Heart left ventricle (tissue), 16 donors: ENCODE measurements at places on chromosomes 2 and 18. TPM values are rescaled to one million over a fixed set of nuclear protein-coding genes. Genes with fewer than 3 reads are reported as not detected.

GRCh38 chr2:218091746-218092145 is 22.7 kb downstream of the RUFY4 start:
- DNase-seq: no peak

Gene MALL
- total RNA-seq: 13.0 TPM

DNA sequence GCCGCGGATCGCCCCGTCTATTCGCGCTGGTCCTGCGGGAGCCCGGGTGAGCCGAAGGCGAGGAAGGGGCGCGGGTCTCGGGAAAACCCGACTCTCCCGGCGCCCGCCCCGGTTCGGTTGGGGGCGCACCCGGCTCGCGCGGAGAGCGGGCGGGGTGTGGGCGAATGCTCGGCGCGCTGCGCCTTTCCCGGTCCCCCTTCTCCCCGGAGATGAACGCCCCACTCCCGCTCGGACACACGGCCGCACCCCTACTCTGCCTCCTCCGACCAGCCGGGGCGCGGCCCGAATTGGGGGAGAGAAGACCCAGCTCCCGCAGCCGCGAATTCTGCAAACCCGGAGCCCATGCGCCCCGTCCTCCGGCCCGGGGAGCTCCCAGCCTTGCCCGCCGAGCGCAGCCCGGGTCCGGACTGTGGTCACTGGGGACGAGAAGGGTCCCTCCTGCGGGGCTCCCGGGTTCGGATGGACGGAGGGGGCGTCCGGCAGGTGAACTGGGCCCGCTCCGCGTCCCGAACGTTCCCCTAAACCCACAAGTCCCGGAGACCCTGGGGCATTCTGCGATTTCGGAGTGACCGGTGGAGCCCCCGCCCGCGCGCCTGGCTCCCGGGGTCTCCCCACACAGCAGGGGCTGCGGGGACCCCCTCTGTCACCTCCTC is 734 bp downstream of the KCNG2 start:
- peak; percentile 64 for DNase-seq

GRCh38 chr2:212640428-212640827 is 101.8 kb upstream of the ERBB4 start:
- DNase-seq: no peak

- no peak for DNase-seq
Measured at GRCh38 chr2:232410238-232410900, 3.7 kb downstream of the ALPG start.

Gene ITGB6
- 0.36 TPM for total RNA-seq

GRCh38 chr2:168198476-168199207 is 48.8 kb downstream of the STK39 start:
- DNase-seq: no peak

- DNase-seq: no peak
Measured at GRCh38 chr2:171512683-171513195, 9.5 kb upstream of the CYBRD1 start.

DNA sequence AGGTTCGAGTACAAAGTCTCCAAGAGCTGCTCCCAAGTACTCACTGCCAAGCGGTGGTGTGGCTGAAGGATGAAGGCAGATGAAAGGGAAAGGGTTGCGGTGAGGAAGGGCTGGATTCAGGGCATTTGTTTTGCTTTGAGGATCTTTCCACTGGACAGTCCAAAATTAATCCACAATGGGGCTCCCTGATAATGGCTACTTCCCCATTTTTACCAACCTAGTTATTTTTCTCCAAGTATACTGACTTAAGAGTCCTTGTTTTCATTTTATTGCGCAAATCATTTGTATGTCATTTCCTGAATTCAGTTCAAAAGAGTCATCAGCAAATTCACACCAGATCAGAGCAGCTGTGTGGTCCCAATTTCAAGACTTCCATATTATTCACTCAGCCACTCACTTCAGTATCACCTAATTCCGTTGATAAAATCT is 464 bp upstream of the SESTD1 start:
- no peak for DNase-seq

GRCh38 chr18:35026407-35027061 is 14.7 kb upstream of the MAPRE2 start:
- DNase-seq: no peak

DNA sequence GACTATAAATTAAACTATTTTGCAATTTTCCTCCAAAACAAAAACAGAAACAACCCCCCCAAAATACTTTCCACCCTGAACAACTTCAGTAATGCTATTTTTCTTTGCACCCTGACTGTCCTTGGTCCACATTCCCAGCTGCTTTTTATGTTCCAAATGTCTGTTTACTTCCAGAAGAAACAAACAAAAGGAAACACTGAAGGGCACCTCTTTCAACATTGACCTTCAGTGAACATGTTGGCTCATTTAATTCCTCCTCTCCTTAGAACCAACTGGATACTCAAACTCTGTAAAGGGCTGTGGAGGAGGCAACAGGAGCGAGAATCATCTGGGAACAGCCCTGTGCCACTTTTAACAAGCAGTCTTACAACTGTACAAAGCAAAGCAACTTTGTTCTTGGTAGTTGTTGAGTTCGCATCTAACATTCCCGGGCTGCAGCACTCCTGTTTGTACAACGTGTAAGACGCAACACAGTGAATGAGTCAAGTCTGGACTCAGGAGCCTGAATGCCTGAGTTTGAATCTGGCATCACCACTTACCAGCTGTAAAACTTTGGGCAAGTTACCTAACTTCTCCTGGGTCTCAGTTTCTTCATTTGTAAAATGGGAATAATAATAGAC is 111.4 kb upstream of the GATA6 start:
- no peak for DNase-seq

GRCh38 chr2:100417711-100418124 is 250 bp upstream of the CHST10 start:
- no peak for DNase-seq

Gene MROH2A
- total RNA-seq: not detected

DNA sequence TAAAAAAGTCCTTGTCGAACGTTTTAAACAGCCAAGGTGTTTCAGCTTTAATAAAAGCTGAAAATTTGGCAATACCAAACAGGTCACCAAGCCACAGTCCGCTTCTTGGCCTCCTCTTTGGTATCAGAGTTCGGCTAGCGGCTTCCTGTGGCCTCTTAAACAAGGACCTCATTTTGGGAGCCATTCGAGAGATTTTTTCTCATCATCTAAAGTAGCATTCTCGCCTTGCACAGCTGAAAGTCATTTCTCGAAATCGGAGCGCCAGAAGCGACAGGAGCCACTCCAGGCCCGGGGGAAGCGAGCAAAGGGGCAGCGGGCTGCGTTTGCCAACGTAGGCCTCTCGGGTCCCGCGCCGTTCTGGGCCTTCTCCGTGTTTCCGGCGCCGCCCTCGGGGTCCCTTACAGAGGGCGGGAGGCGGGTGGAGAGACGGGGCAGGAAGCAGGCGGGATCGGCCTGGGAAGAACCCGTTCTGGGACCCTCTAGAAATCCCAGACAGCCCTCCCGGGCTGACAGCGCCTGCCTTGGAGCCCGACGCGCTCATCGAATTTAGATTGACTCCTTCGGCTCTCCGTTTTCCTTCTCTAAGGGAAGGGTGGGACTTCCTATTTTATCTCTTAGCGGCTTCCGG is 522 bp upstream of the ZNF407 start:
- peak; percentile 80 for DNase-seq

DNA sequence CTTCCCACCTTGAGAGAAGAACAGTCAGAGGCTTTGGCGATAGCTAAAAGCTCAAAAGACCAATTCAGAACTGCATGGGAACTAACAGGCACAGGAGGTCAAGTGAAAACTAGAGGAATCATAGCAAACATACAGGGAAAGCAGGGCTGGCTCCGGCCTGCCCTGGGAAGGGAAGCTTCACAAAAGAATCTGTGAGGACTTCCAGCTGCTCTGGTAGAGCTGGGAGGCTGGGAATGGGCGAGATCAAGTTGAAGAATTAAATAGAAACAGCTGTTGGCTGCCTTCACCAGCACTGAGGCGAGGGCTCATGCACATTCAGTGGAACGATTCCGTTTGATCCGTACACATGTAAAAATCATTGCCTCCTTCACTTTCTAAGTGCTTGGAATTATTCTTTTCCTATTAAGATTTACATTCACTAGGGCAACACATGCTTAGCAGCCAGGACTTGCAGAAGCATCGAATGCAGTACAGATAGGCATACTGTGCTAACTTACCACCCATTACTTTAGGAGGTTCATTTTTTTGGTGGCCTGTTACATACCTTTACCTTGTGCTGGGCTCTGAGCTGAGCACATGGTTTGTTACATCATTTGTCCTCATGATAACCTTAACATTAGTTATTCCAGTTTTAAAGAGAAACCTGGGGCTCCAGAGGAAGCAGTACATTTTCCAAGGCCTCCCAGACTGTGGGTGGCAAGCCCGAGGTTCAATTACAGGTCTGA is 125.4 kb upstream of the RNF152 start:
- DNase-seq: peak; percentile 60

Gene AOX1
- 1.1 TPM for total RNA-seq

Gene PIEZO2
- total RNA-seq: not detected

DNA sequence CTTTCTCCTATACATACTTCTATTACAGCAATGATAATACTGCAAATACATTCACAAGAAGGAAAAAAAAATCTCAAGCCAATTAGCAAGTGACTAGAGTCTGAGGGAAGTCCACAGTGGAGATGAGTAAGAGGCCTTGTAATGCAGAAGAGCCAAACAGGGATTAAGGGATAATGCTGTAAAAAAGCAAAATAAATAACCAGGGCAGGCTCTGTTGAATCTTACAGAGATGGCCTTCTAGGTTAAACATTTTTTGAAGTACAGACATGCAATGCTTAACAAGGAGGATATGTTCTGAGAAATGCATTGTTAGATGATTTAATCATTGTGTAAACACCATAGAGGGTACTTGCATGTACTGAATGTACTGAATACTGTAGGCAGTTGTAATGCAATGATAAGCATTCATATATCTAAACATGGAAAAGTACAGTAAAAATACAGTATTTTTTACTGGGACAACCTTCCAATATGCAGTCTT is 122.1 kb upstream of the RMDN2 start:
- no peak for DNase-seq

Gene SKA1
- total RNA-seq: 0.33 TPM

DNA sequence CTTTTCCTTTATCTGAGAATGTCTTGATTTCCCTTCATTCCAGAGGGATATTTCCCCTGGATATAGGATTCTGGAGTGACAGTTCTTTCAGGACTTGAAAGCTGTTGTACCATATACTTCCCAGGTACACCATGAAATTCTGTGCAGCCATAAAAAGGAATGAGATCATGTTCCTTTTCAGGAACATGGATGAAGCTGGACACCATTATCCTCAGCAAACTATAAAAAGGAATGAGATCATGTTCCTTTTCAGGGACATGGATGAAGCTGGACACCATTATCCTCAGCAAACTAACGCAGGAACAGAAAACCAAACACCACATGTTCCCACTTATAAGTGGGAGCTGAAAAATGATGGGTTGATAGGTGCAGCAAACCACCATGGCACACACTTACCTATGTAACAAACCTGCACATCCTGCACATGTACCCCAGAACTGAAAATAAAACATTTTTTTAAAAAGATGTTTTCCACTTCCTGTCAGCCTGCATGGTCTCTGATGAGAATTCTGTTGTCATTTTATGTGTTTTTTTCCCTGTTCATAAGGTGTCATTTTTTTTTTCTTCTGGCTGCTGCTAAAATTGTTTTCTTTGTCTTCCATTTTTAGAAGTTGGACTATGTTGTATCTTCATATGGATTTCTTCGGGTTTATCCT is 133.3 kb downstream of the DNAH6 start:
- DNase-seq: no peak

DNA sequence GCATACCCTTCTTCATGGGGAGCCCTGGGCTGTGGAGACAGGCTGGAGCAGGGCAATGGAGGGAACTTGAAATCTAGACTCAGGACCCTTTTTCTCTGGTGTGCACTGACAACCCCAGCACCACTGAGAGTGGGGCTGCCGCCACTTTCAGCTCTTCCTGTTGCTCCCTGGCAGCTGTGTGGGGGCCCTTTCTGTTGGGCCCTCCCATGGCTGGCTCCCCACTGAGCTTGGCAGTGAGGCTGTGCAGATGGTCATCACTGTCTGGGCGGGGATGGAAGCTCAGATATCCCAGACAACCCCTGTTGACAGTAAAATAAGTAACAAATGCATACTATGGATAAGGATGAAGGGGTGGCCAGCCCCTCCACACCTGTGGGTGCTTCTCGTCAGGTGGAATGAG is 6.7 kb downstream of the MYO7B start:
- no peak for DNase-seq

DNA sequence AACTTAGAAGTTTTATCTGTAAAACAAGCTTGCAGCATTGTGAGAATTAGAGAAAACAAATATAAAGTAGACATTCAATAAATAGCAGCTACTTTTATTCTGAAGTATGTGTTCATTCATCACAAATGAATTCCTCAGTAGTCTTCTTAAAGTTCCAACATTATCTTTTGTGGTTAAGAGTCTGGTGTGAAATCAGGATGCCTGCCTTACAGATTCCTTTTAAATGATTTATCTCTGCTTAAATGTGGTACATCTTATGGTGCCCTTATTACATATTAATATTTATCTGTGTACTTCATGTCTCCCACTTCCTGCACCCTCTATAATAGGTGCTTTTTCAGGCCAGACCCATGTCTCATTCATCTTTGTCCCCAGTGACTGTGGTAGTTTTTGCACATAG is 595.0 kb downstream of the STK39 start:
- DNase-seq: no peak

Gene COL3A1
- 376 TPM for total RNA-seq

- DNase-seq: no peak
Measured at GRCh38 chr2:239499726-239500573, 99.1 kb upstream of the HDAC4 start.

Gene DLX2
- not detected for total RNA-seq

GRCh38 chr18:55833543-55833942 is 245.6 kb upstream of the TCF4 start:
- no peak for DNase-seq
